ENCODE measurements at places on chromosomes 2 and 18.

DNA sequence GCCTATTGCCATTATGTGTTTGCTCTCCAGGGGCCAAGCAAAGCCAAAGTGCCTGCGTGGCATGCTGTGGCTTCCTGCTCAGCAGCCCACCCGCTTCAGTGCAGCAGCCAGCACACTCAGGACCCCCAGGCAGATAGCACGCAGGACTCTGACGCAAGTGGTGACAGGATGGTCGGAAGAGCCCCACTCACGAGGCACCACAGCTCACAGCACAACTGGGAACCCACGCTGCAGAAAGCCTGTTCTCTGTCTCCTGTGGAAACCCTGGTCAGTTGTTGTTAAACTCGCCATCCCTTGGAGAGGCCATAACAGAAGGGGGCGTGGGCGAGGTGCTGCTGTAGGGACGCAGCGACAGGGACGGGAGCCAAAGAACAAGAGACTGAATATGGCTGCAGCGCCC, 76.4 kb downstream of the HDAC4 start:
- no peak for DNase-seq

GRCh38 chr2:54750040-54750439, 26.6 kb downstream of the EML6 start:
- DNase-seq, result no peak

DNA sequence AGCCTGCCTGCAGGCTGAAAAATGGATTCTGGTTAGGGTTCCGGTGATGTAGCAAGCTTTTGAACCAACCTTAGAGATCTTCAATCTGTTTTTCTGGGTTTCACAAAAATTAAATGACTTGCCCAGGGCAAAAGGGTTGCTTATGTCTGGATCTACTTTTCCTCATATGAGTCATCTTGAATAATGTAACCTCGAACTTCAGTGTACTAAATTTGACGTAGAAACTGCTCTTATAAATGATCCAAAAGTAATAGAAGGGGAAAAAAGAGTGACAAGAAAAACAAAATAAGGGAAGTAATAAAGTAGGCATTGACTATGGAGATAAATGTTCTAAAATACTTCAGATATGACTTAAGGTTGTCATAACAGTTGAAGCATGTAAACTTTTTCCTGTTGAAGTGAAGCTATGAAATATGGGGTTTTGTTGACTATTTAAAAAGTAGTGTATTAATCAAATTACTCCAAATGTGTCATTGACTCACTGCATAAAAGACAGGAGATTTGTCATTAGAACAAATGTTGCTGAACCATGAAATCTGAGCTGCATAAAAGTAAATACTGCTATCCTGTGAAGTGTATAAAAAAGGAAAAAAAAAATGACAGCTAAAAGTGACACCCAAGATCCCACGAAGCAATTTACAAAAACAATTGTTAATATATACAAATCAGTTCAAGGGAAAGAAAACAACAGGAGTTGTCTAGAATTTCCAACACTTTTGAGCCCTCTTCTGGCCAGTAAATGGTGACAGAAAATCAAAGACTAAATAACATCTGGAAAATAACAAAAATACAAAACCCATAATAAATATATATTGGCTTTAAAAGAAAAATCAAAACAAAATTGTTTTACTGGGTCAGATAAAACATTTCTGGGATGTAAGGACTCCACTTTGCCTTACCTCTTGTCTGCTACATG, 103.6 kb upstream of the SERPINE2 start:
- DNase-seq, result no peak

DNA sequence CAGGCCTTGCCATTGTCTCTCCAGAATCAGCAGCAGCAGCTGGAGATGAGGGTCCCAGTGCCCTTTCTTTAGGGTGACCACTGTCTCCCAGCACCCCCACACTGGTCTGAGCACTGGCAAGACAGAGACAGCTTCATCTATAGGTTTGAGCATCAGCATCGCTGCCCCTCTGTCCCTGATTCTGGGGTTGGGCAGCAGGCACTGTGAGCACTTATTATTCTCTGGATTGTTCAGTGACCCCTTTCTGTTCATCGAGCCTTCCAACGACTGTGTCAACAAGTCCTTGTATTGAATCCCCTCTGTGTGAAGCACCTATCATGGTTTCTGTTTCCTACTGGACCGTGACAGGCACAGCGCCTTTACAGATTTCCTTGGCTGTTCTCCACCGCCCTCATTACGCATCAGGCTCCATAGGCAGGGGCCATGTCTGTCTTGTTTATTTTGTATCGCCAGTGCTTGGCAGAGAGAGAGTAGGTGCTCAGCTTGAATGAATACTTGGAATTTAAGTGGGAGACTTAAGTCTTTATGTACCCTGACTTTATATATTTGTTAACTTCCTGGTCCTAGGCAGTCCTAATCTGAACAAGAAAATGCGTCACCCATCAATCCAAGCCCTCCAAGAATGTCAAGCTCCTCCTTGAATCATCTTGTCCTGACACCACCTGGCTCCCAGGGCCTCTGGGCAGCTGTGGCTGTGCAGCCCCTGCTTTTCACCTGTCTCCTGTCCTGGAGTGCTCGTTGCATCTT, 11.4 kb downstream of the MALL start:
- no peak for DNase-seq

DNA sequence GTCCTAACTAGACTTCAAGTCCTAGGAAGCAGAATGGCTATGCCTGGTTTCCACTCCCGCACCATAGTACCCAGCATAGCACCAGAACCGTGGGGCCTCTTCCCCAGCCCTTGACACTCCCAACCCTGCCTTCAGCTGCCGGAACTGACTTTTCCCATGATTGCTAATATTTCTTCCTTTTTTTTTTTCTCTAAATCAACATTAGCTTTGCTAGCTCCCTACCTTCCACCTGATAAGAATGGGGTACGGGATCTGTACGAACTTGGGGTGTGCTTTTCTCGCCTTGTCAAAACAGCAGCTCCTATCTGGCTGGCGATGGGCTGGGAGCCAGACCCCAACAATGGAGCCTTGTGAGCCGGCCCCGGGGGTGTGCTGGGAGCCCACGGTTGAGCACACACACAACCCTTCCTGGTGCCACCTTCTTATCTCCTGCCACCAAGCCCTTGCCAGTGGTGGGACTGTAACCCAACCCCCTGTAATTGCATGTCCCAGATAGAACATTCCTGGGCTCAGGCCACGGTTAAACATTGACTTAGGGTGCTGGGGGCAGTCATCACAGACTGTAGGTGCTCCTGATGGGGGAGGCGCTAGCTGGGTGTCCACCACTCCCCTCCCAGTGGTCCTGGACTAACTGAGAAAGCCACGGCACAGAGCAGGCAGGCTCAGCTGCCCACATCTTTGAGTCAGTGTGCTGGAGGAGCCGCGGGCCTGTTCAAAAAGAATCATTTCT, 213.0 kb upstream of the HAAO start:
- no peak for DNase-seq

- DNase-seq, result no peak
Measured at GRCh38 chr18:78505851-78506461, 473.7 kb upstream of the SALL3 start.

DNA sequence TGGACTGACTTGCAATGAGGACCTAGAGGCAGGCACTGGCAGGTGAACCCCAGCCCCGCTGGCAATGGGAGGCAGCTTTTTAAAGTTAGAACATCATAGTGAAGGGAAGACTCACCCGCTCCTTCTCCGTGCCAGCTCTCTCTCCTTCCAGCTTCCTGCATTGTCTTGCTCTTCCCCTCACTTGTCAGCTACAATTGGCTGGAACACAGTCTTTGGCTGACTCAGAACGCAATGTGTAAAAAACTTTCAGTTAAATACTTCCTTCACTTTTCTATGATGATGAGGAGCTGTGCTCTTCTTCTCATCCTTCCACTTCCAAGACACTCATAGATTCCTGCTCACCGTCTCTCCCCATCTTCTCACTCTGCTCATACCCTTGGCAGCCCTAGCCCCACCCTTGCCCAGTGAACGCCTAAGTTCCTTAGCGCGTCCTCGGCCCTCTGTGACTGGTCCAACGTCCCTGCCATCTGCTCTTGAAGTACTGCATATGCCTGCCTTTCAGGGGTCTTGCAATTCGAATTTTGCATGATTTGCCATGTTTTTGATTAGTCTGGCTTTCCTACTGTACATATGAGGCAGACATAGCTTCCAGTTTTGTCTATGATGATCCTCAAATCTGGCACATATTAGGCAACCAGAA, 118.0 kb upstream of the TMEM200C start:
- DNase-seq, result no peak

GRCh38 chr18:74748809-74749208, 151.1 kb downstream of the ZNF407 start:
- no peak for DNase-seq

DNA sequence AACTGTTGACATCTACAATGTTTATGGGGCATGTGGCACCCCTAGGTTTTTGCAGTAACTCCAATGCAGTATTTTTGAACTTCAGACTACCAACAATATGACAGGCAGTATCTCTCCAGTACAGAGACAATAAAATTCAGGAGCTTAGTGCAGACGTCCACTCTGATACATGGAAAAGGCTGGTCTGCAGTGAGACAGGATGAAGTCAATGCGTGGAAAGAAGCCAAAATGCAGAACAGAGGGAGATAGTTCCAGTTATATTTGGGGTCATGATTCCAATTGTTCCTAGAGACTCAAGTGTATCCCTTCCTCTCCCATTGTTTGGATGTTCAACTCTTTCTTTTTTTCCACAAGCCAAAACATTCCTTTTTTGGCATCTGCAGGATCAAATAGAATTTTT, 18.7 kb upstream of the SMAD2 start:
- no peak for DNase-seq

- no peak for DNase-seq
Measured at GRCh38 chr18:5529471-5529870, 14.3 kb downstream of the EPB41L3 start.

- DNase-seq, result no peak
Measured at GRCh38 chr2:9877026-9877425, 33.8 kb downstream of the TAF1B start.

- DNase-seq, result no peak
Measured at GRCh38 chr2:66323406-66323805, 111.5 kb upstream of the MEIS1 start.

DNA sequence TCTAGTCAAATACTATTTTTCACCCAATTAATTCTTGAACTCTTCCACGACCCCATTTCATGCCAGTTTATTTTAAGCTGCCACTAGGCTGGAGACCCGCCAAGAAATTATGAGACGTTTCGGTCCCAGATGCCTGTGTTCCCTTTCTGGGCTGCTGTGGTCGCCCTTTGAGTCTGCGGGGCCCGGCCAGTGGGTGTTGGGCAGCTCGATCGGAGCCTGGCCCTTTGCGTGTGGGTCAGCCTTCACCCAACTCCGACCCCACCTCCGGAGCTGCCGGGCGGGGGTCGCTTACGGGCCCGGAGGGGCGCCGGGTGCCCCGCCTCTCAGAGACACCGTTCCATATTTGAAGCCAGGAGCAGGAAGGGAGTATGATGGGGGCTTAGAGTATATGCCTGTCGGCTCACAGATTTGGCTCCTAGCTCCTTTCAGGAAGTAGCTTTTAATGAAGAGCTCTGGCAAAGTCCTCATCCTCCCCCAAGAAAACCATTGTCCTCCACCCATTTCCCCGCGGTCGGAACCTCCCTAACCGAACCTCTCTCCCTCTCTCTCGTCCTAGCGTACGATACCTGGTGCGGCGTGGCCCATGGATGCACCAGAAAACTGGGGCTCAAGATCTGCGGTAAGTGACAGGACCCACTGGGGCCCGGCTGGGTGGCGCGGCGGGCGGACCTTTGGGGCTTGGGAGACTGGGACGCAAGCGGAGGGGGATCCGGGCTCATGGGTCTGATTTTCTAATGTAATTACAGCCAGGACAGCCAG, 5.0 kb downstream of the GAD1 start:
- no peak for DNase-seq

- no peak for DNase-seq
Measured at GRCh38 chr2:197308585-197308984, 2.0 kb downstream of the ANKRD44 start.

DNA sequence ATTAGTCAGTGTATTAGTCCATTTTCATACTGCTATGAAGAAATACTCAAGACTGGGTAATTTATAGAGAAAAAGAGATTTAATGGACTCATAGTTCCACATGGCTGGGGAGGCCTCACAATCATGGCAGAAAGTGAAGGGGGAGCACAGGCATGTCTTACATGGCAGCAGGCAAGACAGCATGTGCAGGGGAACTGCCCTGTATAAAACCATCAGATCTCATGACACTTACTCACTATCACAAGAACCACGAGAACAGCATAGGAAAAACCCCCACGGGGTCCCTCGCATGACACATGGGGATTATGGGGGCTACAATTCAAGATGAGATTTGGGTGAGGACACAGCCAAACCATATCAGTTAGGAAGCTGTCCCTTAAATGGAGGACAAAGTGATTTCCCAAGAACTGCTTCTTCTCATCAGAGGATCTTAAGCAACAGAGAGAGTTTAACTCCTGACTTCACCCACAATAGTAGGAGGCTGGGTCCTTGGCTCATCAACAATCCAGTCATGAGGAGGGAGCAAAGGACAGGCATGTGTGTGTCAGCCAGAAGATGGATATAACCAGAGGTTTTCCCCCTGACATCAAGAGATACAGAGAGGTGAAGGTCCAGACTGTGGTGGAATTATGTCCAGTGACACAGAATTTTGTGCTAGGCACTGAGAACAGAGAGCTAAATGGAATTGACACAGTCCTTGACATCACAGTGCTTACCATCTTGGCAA, 203.8 kb upstream of the SH3BP4 start:
- DNase-seq, result no peak

GRCh38 chr2:125554956-125555355, 1101.0 kb upstream of the GYPC start:
- no peak for DNase-seq

DNA sequence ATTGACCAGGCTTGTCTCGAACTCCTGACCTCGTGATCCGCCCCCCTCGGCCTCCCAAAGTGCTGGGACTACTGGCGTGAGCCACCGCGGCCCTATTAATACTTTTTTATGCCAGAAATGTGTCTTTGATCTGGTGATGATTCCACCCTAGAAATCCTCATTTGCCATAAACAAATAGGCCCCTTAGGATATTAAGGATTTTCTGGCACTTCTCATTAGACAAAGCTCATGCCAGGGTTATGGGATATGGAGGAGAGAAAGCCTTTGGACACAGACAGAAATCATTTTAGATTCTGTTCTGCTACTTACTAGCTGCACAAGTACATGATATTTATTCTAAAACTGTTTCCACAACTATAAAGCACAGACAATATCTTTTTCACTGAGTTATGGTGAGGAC, 24.1 kb downstream of the SLC40A1 start:
- no peak for DNase-seq

GRCh38 chr2:123870206-123870880, 154.7 kb upstream of the CNTNAP5 start:
- no peak for DNase-seq

Data from activated T-helper 1 cell treated with anti-CD3 and anti-CD28 coated beads, Interleukin-2, amount 50 U/mL, for 16 hours (primary cell).